ENCODE measurements at places on chromosomes 13 and 19.
A peak's percentile ranks its signal among the peaks of the same experiment; 100 is the strongest.

DNA sequence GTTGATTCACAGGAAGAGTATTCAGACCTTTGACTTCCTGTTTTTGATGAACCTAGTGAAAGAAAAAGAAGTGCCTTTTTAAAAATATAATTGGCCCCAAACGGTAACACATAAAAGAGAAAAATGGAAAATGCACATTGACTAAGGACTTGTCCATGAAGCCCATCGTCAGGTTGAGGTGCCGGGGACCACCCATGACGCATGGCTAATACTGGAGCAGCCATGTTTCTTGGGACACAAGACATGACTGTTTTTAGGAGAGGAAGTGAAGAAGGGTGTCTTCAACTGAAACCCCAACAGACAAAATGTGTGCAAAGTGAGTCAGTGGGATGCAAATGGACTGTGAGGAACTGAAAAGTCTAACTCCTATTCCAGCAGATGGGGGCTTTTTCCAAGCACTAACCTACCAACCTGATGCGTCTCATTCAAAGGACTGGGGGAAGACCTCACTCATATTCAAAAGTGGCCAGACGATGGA is 459.4 kb downstream of the FOXO1 start:
- no peak for DNase-seq

DNA sequence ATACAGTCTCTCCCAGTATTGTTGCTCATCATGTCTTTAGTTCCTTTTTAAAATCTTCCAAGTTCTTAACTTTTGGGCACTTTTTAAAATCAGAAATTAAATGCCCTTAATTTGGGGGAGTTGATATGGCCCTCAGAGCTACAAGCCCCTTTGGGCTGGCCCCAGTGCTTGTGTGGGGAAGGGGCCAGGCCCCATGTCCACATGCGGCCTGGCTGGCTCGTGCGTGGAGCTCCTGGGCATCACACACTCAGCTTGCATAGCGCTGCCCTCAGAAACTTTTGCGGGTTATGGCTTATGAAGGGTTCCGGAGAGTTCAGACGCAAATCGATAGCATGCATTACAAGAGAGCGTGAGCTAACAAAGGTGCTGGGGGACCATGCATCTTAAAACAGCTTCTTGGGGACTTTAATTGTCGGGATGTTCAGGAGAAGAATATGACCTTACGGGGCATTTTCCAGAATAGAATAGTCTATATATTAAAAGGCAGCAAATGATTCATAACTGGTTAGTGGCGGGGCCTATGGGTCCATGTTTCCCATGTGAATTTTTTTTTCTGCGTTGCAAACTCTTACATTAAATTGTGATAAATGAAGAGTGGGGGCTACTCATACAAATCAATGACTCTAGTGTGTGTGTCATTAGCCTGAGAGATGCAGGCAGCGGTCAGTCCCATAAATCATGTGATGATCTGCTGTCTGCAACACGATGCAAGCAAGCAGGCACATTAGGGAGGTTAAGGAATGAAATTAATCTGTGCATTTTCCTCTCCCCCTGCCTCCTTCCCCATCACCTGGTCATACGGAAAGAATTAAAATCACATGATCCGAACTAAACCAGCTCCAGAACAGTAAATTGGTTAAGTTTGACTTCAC is 185.8 kb upstream of the TSHZ3 start:
- DNase-seq: no peak

DNA sequence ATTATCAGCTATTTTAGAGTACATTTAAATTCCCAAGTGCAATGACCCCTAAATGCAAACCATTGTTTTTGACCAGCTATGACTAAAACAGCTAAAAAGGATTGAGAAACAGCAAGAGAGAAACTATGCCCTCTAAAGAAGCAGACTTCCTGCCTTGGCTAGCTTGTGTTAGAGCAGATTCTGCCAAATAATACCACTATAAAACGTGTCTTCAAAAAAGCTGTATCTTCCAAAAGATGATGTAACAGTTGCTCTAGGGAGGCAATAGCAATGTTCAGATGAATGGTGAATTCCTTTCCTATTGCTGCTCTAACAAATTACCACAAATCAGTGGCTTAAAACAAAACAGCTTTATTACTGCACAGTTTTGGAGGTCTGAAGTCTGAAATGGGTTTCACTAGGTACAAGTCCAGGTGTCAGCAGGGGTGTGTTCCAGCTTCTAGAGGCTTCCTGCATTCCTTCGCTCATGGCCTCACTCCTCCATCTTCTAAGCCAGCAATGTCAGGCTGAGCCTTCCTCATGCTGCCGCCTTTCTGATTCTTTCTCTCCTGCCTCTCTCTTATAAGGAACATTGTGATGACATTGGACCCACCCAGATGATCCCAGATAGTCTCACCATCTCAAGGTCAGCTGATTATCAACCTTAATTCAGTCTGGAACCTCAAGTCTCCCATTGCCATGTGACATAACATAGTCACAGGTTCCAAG is 84.5 kb downstream of the LRRC63 start:
- DNase-seq: peak; percentile 58

- no peak for DNase-seq
Observed at GRCh38 chr13:44022196-44022595, 142.5 kb downstream of the LACC1 start.

DNA sequence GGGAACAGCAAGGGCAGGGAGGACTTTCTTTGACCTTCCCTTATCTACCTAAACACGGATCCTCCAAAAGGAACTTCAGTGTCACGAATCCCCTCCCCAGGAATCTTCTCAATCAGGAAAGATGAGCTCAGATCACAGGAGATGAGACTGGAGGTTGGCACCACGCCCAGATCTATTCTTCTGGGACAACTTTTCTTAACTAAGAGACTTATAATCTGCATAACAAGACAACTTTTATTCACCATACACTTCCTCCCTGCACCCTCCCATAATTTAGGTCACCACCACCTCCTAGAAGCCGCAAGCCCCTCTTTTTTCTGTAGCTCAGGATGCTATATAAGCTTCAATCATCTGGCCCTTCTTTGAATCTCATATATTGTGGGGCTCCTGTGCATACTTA is 19.2 kb upstream of the AKT2 start:
- DNase-seq: no peak

GRCh38 chr13:101258071-101258470 is 158.2 kb downstream of the NALCN start:
- DNase-seq: peak; percentile 93

- DNase-seq: no peak
Observed at GRCh38 chr13:43390619-43391018, 367.2 kb downstream of the DNAJC15 start.

DNA sequence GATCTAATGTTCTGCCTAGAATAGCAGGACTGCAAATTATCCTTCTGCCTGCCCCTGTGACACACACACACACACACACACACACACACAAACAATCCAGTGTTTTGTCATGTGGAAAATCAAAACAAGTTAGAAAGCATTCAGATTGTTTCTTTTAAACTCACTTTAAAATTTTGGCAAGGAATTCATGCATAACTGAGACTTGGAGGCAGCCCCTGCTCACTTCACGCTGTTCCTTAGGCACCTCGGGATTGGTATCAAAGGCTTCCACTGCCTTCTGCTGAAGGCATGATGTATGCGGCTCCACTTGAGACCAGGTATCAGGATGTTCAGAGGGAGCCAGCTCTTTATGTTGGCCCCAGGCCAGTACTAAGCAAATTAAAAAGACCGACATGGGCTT is 158.7 kb downstream of the OXGR1 start:
- no peak for DNase-seq

GRCh38 chr19:17948931-17949930 is 16.4 kb downstream of the CCDC124 start:
- no peak for DNase-seq

GRCh38 chr13:64410276-64411053 is 2819.7 kb downstream of the PCDH9 start:
- DNase-seq: no peak

DNA sequence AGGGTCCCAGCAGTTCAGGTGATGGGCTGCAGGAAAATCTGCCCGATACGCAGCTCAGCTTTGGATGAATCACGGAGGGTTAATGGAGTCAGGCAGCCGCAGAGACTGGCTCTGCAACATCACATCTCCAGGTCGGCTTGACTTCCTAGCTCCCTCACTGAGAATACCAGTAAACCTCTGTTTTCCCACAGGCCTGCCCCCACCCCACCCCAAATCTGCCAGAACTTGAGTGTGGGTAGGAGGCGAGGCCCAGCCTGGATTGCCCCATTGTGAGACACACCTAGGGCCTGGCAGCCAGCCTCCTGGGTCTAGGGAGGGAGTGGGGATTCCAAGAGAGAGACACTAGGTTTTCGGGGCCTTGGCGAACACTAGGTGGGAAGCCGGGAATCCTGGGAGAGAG is 3.7 kb upstream of the KRTDAP start:
- no peak for DNase-seq

GRCh38 chr13:25906191-25906661 is 145.6 kb downstream of the SHISA2 start:
- DNase-seq: no peak

DNA sequence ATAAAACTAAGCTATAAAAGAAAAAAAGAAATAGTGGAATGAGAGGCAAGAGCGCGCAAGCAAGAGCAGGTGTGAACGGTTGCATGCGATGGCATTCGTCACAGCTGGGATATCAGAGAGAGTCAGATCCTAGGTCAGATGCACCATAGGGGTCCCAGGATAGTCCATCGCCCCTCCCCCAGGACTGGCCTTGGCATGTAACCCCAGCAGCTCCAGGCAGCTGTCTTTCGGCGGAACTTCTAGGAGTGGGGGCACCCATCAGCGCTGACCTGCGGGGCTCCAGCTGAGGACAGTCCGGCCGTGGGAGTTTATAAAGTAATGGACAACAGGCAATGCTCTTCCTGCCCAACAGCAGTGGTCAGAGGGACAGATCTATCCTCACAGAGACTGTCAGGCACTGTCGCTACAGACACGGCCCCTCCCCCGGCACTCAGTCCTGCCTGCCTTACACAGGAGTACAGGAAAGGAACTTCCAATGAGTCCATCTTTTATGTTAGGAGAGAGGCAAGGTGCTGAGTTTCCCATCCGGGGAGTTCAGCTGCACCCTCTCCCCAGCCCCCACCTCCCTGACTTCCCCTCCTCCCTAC is 1.4 kb downstream of the SIAH3 start:
- DNase-seq: no peak

GRCh38 chr13:97809576-97809975 is 143.9 kb upstream of the IPO5 start:
- DNase-seq: no peak

GRCh38 chr13:102091231-102091630 is 310.6 kb downstream of the FGF14 start:
- no peak for DNase-seq

DNA sequence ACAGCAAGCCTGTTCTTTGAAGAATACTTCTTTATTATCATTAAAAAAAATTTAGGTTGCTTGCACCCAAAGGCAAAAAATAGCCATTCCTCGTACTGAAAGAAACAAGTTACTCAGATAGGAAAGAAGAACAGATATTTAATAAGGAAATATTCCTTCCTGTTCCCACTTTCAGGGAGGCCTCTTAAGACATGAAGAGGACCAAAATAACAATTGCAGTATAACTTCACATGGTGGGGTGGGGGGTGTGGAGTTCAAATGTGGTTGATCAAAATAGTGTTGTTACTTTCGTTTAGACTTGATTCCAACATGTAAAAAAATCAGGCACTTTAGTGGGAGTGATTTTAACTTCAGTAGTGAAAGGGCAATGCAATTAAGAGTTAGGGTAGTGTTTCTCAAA is 3.6 kb downstream of the RGCC start:
- DNase-seq: no peak

DNA sequence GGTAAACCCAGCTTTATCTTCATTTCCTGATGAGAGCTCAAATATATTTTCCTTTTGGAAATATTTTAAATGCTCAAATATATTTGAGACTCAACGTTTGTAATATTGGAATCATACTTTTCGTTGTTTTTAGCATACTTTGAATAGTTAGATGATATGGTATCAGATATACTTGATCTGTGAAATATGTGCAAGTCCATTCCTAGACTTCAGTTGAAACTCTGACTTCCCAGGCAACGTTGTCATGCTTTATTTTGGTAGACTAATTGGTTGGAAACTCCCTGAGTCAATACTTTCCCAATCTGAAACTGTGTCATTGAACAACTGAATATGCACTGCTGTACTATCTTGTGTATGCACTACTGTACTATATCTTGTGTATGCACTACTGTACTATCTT is 378.5 kb downstream of the MYO16 start:
- no peak for DNase-seq

DNA sequence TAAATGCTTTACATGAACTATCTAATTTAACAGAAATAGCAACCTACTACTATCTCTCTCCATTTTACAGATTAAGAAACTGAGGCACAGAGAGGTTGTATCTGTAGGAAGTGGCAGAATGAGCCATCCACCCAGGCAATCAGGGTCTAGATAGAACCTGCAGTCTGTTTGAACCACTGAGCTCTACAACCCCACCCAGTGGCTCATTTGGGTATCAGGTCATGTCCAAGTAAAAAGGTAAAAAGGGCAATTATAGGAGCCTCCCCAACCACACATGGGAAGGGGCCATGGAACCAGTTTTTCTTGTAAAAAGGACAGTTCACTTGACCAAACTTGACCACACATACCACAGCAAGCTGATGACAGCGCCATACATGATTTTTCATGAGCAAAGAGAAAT is 92.9 kb upstream of the SGCG start:
- peak; percentile 0 for DNase-seq

DNA sequence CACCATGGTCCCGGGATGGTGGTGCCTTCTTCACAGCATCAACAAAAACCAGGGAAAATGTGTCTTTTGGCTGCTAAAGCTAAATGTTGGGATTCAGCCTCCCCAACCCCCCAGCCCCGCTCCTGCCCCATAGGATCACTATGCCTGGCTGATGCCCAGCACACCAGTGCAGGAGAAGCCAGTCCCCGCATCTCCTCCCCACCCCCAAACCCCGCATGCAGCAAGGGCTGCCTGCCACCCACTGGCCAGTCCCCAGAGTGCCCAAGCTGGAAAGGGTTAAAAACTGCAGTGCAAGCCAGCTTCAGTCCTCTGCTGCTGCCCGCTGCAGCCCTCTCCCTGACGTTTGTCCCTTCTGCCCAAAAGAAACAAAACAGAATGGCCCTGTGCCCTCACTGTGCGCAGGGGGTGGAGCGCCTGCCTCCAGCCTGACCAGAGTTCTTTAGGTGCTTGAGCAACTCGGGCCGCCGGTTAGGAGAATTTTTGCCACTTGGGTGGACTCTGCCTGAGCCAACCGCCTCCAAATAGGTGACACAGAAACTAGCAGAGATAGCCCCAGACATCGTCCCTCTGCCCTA is 3.7 kb downstream of the CALM3 start:
- no peak for DNase-seq

DNA sequence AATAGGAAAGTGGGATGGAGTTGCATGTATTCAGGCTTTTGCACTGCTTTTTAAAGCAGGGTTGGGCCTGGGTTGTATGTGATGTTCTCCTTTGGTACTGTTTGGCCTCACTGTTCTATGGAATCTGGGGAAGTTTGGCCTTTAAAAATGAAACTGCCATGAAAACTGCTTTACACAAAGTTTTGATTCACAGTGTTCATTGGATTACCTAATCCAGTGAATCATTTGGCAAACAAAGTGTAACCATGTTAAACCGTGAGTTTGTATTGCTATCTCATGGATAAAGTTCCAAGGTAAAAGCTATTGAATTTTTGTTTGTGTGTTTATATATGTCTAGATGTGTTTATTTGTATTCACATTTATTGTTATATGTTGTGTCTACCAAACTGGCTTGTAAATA is 1658.6 kb downstream of the OLFM4 start:
- DNase-seq: no peak

GRCh38 chr19:8880868-8881488 is 48.8 kb downstream of the MBD3L1 start:
- DNase-seq: no peak
